Glomerular endothelial cell (primary cell): ENCODE measurements at places on chromosomes 7 and 10. TPM values are rescaled to one million over a fixed set of nuclear protein-coding genes. Genes with fewer than 3 reads are reported as not detected.

The MEOX2 gene
- 0.68 and 1.3 TPM in 2 replicates for total RNA-seq

The ENTPD1 gene
- 12.4 and 30.3 TPM in 2 replicates for total RNA-seq

The TRIM73 gene
- 0.34 and 2.6 TPM in 2 replicates for total RNA-seq

The ZNF467 gene
- 3.9 and 6.8 TPM in 2 replicates for total RNA-seq

The CNNM1 gene
- total RNA-seq: 0.24 TPM in 1 of 2 replicates, not detected in the other

The CYP3A5 gene
- total RNA-seq: 0.10 TPM in 1 of 2 replicates, not detected in the other

The HYAL4 gene
- 0.18 TPM in 1 of 2 replicates, not detected in the other for total RNA-seq

The OPN4 gene
- not detected in 2 replicates for total RNA-seq

The GNGT1 gene
- total RNA-seq: not detected in 2 replicates

The FRMPD2 gene
- total RNA-seq: 0.24 TPM in 1 of 2 replicates, not detected in the other

The A1CF gene
- not detected in 2 replicates for total RNA-seq

The UTF1 gene
- not detected in 2 replicates for total RNA-seq

The ZNF783 gene
- total RNA-seq: 7.1 and 12.1 TPM in 2 replicates

The PLOD3 gene
- 130 and 160 TPM in 2 replicates for total RNA-seq

The AGBL3 gene
- 1.3 and 2.5 TPM in 2 replicates for total RNA-seq

The FMC1 gene
- total RNA-seq: 7.5 and 13.2 TPM in 2 replicates

The NUTM2A gene
- 0.82 and 1.7 TPM in 2 replicates for total RNA-seq

The BLNK gene
- total RNA-seq: not detected in 2 replicates

The HTR7 gene
- 0.29 and 0.58 TPM in 2 replicates for total RNA-seq

The MRPS24 gene
- total RNA-seq: 66.8 and 93.9 TPM in 2 replicates

The ELN gene
- total RNA-seq: 0.35 and 1.8 TPM in 2 replicates

The RNF148 gene
- total RNA-seq: 1.2 TPM in 1 of 2 replicates, not detected in the other

The SYT15B gene
- 1.1 TPM in 1 of 2 replicates, not detected in the other for total RNA-seq

The ATAD1 gene
- 32.1 and 34.7 TPM in 2 replicates for total RNA-seq

The AEBP1 gene
- 12.1 and 40.8 TPM in 2 replicates for total RNA-seq

The NXPH1 gene
- total RNA-seq: not detected in 2 replicates

The PLAU gene
- total RNA-seq: 137 and 470 TPM in 2 replicates

The ADRB1 gene
- 0.05 and 0.93 TPM in 2 replicates for total RNA-seq

The SPDYE6 gene
- total RNA-seq: not detected in 2 replicates
